Heart left ventricle (tissue), 16 donors: ENCODE measurements at places on chromosomes 5 and 9. TPM values are rescaled to one million over a fixed set of nuclear protein-coding genes. Genes with fewer than 3 reads are reported as not detected.

DNA sequence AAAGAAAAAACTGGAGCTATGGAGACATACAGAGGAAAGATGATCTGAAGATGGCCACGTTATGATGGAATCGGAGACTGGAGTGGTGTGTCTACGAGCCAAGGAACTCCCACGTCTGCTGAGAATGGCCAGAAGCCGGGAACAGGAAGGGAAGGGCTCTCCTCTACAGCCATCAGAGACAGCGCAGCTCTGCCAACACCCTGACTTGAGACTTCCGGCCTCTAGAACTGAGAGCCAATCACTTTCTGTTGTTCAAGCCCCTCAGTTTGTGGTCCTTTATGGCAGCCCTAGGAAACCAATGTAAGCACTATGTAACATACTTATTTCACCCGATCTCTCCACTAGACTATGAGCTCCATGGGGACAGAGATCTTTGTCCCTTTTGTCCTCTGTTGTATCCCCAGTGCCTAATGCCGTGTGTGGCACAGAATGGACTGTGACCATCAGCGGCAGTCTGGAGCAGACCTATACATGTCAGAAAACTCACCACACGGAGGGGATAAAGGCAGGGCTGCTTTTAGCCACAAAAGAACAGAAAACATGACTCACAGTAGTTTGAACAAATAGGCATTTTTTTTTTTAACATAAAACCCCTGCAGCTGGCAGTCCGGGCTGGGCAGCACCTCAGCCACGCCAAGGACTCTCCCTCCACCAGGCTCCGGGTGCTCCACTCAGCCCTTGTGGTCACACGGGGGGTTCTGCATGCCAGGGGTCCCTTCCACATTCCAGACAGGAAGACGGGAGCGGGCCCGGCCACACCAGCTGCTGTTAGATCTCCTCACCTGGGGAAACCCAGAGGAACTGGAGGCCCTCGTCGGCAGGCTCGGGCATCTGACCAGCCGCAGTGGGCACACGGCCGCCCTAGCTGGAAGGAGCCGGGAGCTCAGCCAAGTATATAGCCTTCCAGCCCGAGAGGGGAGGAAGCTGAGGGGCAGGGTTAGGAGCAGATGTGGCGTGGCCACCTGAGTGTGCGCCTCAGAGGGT is 16.1 kb upstream of the MXD3 start:
- DNase-seq = peak; percentile 77

The LHFPL2 gene
- polyA plus RNA-seq = 1.8 TPM

DNA sequence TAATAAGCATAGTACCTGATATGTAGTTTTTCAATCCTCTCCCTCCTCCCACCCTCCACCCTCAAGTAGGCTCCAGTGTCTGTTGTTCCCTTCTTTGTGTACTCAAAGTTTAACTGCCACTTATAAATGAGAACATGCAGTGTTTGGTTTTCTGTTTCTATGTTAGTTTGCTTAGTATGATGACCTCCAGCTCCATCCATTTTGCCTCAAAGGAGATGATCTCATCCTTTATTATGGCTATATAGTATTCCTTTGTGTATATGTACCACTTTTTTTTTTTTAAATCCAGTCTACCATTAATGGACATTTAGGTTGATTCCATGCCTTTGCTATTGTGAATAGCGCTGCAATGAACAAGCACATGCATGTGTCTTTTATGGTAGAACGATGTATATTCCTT is 20.5 kb downstream of the POLK start:
- no peak for DNase-seq

The OR1Q1 gene
- not detected for polyA plus RNA-seq

DNA sequence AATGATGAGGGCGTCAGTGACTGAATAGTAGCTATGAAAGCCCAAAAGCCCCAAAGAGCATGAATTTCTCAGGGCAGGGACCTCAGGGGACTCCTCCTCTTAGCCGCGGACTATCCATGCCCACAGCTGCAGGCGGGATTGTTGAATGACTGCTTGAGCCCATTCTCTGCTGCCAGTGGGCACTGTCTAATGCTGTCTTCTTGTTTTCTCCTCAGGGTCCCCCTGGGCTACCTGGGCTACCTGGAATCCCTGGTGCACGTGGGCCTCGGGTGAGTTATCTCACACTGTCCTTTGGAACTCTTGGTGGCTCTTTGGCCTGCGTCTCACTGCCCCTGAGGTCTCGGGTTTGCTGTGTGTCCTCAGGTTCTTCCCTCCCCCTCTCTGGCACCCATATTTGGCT is 22.7 kb downstream of the COL27A1 start:
- DNase-seq = no peak

The MEGF10 gene
- polyA plus RNA-seq = 0.28 TPM
